ENCODE measurements at places on chromosomes 12 and 14.

GRCh38 chr12:82223426-82223825 is 134.8 kb downstream of the CCDC59 start:
- no peak for DNase-seq

- DNase-seq = no peak
Observed at GRCh38 chr12:76745343-76745742, 18.6 kb upstream of the ZDHHC17 start.

GRCh38 chr12:52442600-52443061 is 8.5 kb upstream of the KRT75 start:
- no peak for DNase-seq

DNA sequence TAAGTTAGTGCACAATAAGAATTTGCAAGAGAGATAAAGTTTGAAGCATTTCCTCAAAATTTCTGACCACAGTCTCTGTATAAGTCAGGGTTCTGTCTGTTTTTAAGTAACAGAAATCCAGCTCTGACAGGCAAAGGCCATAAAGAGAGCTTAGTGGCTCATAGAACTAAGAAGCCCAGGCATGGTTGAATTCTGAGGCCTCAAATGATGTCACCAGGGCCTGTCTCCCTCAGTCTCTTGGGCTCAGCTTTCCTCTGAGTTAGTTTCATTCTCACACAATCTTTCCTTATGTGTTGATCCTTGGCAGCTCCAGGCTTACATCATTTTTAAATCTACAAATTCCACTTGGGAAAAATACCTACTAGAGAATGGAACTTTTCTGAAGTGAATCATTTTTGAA is 173.4 kb upstream of the ATP2B1 start:
- no peak for DNase-seq

GRCh38 chr12:127675936-127676335 is 591.0 kb upstream of the TMEM132C start:
- no peak for DNase-seq

GRCh38 chr12:92194561-92194960 is 48.9 kb upstream of the BTG1 start:
- no peak for DNase-seq

DNA sequence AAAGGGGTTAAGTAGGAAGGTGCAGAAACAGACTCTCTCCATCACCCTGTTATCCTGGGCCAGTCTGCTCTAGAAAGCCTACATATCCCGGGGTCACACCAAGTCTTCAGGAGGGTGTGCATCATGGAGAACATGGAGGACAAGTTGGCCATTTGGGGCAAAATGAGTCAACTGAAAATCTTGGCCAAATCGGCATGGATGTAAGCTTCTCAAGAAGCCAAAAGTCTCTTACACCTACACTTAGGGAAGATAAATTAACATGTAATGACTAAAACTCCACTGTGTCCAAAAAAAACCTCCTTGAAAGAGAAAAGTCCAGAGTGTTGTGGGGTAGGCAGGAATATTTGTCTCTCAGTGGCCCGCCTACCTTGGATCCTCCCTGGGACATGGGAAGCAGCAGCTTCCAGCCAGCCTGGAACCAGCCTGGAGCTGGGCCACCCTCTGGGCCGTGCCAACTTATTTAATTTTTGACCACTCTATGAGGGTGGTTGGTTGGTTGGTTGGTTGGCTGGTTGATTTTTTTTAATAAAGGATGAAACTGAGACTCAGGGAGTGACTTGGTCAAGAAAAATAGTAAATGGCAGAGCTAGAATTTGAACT is 17.9 kb upstream of the TC2N start:
- DNase-seq = no peak

- DNase-seq = no peak
Observed at GRCh38 chr14:104657101-104657524, 32.3 kb upstream of the INF2 start.

- no peak for DNase-seq
Observed at GRCh38 chr14:96271421-96271762, 15.4 kb downstream of the BDKRB1 start.

- no peak for DNase-seq
Observed at GRCh38 chr12:101552277-101552676, 42.5 kb upstream of the MYBPC1 start.

DNA sequence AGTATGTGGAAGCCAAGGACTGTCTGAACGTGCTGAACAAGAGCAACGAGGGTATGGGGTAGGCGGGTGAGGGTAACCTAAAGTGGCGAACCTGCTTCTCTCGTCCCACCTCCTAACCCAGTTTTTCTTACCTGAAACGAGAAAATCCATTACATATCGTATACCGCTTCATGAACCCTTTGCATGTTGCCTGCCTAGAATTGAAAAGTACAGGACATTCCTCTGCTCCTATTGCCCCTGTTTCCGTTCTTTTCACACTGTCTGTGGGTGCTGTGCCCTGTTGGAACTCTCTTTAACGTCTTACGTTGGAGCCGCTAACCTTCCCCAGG is 513 bp downstream of the PFDN5 start:
- DNase-seq = no peak
